NCI-H2029 treated with DMSO at 0.1 percent for 48 hours (cell line): ENCODE measurements at places on chromosomes 2 and 18.

- DNase-seq = no peak
Observed at GRCh38 chr2:119246884-119247843, 23.5 kb downstream of the STEAP3 start.

DNA sequence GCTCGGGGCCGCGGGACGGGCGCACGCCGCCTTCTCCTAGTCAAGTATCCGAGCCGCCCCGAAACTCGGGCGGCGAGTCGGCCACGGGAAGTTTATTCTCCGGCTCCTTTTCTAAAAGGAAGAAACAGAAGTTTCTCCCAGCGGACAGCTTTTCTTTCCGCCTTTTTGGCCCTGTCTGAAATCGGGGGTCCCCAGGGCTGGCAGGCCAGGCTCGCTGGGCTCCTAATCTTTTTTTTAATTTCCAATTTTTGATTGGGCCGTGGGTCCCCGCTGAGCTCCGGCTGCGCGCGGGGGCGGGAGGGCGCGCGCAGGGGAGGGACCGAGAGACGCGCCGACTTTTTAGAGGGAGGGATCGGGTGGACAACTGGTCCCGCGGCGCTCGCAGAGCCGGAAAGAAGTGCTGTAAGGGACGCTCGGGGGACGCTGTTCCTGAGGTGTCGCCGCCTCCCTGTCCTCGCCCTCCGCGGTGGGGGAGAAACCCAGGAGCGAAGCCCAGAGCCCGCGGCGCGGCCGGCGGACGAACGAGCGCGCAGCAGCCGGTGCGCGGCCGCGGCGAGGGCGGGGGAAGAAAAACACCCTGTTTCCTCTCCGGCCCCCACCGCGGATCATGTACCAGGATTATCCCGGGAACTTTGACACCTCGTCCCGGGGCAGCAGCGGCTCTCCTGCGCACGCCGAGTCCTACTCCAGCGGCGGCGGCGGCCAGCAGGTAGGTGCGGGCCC, 617 bp downstream of the FOSL2 start:
- DNase-seq = no peak

DNA sequence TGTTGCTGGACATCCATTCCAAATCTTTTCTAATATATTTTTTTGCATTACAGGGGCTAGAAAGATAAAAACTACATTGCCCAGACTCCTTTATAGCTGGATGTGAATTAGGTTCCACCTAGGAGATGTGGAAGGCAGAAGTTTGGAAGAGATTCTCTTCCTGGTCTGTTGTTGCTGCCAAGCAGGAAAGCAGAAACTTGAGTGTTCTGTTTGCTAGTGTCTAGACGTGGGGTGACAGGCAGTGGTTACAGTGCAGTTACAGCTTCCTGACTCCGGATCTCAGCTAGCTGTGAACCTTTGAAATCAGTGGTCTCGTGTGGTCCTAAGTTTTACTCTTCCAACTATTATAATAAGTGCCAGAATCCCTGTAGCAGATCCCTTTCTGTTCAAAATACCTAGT, 46.2 kb downstream of the COL4A4 start:
- DNase-seq = no peak

- DNase-seq = no peak
Observed at GRCh38 chr2:143842836-143843235, 677.1 kb downstream of the ZEB2 start.
